ENCODE measurements at places on chromosomes 13 and 19.
A peak's percentile ranks its signal among the peaks of the same experiment; 100 is the strongest.

DNA sequence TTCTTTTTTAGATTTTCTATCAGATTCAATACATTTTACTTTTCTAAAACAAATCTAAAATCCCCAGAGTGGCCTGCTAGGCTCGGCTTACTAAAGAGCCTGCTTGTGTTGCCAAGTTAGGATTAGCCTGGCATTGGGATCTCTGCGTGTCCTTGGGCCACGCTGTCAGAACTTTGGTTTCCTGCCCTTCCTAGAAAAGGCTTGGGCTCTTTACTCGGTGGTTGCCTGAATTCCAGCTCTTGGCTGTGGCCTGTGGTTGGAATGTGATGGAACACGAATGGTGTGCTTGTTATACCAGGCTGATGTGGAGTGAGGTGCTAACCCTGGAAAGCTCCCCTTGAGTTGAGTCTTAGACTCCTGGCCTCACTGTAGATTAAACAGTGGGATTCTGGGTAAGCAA is 8.5 kb downstream of the SPATA13 start:
- DNase-seq: no peak

DNA sequence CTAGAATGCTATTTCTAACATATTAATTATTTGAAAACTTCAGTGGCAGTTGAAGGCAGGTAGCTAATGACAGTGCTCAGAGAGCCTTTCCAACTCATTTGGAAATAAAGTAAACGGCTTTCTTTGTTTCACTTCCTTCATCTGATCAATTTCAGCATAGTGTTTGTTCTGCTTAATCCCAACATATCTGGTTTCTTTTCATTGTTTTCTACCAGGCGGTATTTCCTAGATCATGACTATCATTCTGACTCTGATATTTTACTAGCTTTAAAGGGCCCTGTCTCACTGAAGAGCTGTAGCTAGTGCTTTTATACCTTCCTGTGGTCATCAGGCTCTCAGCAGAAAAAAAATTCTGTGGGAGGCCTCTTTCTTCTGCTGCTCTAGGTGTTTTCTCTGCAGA is 178.6 kb downstream of the RBM26 start:
- DNase-seq: no peak

DNA sequence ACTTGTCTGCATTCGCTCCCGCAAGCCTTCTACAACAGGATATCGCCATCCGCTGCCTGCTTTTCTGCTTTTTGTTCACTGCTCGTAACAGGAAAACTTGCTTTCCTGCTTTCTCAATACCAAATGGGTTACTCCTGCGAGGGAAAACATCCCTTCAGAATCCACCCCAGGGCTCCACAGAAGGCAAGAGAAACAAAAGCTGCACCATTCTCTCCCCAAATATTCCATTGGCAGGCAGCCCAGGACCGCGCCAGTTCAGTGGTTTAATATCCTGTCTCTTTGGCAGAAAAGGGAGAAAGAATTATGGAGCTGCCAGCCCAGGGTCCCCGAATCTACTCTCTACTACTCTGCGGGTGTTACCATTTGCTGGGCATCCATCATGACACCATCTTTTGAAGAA is 84.7 kb upstream of the DOCK9 start:
- DNase-seq: peak; percentile 42

DNA sequence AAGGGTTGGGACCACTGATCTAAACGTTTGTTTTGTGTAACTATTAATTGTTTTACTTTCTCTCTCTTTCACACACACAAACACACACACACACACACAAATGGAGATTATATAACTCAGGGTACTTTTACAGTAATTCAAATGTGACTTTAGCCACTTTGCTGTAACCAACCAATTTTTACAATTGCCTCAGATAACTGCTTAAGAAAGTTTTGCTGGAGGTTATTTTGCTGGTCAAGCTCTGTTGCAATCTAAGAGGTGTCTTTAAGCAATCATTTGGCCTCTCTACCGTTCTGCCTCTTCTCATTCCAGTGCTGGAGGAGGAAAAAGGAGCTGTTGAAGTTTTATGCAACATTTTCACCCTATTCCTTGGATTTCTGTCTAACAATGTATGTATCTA is 63.0 kb downstream of the TBC1D4 start:
- DNase-seq: no peak

DNA sequence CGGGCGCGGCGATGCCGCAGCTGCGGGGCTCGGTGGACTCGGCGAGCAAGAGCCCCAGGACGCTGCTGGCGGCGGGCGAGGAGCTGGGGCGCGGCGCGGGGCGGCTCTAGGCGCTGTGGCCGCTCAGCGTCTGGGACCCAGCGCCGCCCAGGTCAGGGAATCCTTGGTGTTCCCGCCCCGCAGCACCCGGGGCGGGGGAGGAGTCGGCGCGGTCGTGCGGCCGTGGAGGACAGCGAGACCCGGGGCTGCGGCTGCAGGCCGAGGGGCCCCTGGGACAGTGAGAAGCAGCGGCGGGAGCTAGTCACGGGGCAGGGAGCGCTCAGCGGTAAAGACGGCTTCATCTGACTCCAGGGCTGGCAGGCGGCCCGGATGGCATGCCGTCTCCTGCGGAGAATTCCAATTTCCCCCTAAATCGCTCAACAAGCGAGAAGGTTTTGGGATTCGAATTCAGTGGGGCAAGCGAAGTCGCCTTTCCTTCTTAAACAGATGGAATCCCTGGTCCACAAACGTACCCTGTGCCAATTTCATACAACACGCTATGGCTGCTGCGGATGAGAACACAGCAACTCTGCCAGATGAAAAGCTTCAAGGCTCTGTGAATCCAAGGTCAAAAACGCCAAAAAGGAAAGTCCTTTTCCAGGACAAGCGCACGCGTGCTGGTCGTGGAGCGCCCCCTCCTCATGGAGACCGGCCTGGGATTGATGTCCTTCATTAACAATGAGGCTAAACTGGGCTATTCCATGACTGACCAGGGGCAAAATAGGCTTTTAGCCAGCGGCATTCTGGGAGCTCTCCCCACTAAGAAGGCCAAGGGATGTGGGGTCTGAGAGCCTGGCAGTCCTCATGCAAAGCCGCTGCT is 4.2 kb upstream of the ZSCAN4 start:
- peak; percentile 2 for DNase-seq

- no peak for DNase-seq
Measured at GRCh38 chr13:48874165-48874564, 101.5 kb upstream of the FNDC3A start.

GRCh38 chr13:111225810-111226546 is 94.5 kb upstream of the TEX29 start:
- DNase-seq: no peak

DNA sequence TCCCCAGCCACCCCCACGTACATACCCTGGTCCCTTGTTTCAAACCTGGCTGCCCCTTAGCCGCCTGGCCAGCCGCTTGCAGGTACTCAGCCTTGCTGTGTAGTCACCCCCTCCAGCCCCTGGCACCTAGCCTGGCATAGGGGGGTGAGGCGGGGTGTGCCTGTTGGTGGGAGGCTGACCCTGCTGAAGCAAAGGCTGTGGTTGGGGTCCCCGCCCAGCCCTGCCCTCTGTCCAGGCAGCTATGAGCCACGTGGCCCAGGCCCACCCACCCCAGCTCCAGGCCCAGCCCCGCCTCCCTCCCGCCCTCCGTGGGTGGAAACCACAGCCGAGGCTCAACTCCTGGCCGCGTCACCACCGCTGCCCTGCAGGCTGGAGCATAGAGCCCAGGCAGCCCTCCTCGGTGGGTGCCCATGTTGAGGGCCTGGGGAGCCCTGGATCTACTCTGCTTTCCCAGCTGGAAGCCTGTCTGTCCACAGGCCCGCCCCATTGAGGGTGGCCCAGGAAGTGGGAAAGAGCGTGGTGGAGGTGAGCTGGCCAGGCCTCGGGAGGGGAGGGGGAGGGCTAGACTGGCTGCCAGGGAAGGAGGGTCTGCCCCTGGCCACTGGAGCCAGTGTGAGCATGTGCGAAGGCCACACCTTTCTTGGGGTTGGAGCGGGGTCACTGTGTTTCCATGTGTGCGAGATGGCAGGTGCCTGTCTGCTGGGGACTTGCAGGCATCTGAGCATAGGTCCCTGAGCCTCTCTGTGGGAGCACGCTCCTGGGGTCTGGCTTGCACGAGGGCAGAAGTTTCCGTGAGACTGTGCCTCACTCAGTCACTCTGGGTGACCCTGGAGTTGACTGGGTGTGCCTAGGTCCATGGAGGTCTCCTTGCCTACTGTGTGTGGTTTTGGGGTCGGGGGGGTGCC is 31.0 kb downstream of the PAK4 start:
- DNase-seq: peak; percentile 8

- DNase-seq: no peak
Measured at GRCh38 chr13:28761586-28761985, 42.8 kb upstream of the SLC46A3 start.

- DNase-seq: no peak
Measured at GRCh38 chr13:67791047-67791446, 560.9 kb upstream of the PCDH9 start.

DNA sequence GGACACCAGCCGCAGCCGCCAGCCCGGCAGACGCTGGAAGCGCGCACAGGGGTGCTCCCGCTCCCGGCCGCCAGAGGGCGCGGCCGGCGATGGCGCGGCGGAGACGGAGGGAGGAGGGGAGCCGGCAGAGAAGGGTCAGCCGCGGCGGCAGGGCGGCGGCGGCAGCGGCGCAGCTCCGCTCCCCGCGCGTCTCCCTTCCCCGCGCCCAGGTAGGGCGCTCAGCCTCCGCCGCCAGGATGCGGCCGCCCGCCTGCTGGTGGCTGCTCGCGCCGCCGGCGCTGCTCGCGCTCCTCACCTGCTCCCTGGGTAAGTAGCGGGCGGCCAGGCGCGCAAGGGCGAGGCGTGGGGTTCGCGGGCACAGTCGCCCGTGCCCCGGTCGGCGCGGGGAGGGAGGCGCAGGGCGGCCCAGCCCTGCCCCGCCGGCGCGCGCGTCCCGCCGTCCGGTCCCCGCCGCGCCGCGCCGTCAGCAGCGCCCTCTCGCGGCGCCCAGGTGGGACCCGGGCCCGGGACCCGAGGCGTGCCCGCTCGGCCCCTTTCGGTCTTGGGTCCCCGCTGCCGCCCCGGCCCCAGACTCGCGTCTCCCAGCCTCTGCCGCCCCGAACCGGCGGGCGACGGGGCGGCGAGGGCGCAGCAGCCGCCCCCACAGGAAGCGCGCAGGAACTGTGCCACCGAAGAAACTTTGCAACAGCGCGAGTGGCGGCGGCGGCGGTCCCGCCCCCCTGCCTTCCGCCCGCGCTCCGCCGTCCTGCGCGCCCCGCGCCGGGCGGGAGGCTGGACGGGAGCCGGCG is at the start of gene B3GLCT:
Gene B3GLCT, plus strand, starts transcription at position 127 of the 788 bp plus-strand sequence. Its CDS starts 110 bp downstream, at position 237.
- DNase-seq: peak; percentile 18

DNA sequence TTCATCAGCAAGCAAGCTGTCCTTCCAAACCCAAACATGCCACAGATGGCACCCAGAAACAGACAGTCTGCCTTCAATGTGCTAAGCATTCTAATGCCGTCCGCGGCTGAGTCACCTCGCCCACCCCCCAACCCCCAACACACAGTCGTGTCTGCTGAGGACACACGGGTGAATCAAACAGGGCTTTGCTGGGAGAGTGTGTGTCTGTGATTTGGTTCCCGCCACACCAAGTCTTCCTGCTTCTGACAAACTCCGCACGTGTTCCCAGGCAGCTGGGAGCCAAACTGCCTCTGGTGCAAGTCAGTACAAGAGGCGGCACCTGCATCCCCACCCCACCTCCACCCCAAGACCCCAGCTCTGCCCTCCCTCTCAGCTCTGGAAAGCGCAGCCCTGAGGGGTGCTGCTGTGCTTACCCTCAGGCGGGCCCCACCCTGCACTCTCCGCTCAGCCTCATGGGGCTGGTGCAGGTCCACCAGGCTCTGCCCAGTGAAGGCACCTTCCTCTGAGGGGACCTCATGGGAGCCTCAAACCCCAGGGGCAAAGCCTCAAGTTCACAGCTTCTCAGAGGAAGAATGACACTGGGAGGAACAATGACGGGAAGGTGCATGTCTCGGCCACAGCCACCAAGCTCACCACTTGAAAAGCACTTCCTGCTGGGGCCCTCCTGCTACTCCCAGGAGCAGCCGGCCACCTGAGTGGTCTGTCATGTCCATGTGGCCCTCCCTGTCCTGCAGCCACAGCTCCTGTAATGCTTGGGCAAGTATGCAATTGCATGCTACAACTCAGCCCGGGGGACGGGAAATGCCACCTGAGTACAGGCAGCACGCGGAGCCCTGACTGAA is 15.0 kb upstream of the SLC35E1 start:
- DNase-seq: peak; percentile 59

DNA sequence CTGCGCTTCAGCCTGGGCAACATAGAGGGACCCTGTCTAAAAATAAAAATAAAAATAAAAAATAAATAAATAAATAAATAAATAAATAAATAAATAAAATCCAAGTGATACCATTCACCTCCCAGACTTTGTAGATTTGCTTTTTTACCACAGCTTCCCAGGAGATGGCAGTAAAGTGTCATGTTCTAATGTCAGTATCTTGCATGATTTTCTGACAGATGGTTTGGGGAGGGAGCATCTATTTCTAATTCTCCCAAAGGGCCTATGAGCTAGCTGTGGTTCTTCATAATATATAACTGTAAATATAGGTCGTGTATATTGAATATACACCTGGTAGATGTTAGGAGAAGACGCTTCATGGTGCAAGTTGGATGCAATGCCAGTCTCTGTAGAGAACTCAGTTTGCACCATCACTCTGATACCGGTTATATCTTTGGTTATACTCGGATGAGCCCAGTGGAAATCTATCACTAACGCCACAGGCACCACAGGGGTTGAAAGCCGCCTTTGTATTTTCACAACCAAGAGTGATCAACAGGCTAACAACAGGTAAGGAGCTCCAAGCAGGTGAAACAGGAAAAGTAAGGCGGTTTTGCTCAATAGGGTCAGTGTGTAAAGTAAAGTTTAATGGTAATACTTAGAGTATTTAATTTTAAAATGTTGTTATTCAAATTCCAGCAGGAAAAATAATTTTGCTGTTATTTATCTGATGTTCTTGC is 13.9 kb downstream of the APLP1 start:
- peak; percentile 76 for DNase-seq

GRCh38 chr19:55116232-55116858 is 1.1 kb downstream of the PPP1R12C start:
- DNase-seq: peak; percentile 56

DNA sequence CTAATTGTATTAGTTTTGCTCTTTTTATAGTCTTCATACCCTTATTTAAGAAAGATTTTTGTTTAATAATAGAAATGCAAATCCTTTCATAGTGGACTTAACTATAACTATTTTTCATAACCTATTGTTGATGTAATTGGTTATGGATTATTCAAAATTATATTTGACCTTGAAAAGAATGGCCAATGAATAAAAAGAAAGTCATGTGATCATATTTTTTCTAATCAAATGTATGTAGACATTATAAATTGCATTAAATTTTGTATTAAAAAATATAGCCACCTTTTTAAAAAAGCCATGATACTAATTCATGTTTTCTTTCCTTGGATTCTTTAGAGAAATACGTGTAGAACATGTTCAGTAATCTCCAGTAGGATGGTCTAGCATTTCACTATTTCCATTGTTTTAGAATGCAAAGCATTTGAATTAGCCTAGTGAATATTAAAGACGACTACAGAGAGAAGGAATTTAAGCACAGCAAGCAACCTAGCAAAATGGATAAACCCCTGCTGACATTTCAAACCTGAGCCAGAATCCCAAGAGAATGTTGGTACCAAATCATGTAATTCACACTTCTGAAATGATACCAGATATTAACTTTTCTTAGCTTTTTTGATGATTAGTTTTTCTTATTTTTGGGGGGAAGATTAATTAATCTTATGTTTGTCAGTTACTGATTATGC is 1297.4 kb upstream of the MIR17HG start:
- DNase-seq: no peak

- DNase-seq: no peak
Measured at GRCh38 chr19:49880162-49880869, 2.8 kb downstream of the TBC1D17 start.
